ENCODE measurements at places on chromosomes 16 and 17.

DNA sequence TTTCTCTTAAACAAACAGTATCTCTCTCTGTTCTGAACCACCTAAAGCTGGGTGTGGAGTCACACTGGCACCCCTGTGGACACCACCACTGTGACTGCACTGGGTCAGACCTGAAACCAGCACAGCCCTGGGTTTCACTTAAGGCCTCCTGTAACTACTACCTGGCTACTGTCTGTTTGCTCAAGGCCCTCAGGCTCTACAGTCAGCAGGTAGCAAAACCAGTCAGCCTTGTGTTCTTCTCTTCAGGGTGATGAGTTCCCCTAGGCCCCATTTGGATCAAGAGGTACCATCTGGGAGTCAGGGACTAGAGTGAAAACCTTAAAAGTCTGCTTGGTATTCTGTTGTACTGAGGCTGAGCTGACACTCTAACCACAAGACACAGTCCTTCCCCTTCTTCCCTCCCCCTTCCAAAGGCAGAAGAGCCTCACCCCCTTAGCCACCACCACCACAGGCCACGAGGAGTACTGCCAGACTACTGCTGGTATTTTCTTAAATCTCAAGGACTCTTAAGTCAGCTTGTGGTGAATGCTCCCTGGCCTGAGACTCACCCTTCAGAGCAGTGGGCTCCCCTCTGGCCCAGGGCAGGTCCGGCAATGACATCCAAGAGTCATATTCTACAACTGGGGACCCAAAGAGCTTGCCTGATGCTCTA, 153.2 kb upstream of the MON1B start:
- no peak for DNase-seq

DNA sequence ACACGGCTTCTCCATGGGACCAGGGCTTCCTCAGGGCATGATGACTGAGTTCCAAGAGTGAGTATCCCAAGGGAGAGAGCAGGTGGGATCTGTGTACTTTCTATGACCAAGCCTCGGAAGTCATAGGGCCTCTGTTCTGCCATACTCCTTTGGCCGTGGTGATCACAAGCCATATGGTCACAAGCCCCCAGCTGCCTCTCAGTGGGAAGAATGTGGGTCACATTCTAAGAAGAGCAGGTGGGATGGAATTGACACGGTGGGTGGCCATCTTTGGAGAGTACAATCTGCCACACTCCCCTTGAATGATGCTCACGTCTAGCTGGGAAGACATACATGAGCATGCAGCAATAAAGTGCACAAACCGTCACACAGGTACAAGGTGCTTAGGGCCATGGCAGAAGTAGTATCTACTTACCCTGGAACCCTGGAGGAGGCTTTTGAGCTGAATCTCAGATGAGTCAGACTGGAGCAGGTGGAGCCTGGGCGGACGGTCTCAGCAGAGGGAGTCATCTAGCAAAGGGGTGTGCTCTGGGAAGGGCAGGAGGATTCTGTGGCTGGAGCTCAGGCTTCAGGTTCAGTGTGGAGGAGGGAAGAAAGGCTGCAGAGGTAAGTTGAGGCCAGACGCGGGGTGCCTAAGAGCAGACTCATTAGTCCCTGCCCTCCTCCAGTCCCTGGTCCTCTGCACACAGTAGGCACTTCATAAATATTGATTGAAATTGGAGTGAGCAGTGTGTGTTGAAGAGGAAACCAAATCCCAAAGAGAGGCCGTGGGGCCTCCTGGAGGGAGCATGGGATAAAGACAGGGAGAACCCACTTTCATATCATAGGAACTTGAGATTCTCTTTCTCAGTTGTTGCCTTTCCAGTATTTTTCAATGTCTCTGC, 26.6 kb downstream of the GOSR2 start:
- no peak for DNase-seq

- DNase-seq: no peak
Observed at GRCh38 chr17:80766290-80766855, 221.7 kb downstream of the RPTOR start.

- no peak for DNase-seq
Observed at GRCh38 chr16:58417600-58417999, 25.3 kb downstream of the GINS3 start.

- DNase-seq: no peak
Observed at GRCh38 chr17:65978871-65979270, 213.1 kb downstream of the CEP112 start.

DNA sequence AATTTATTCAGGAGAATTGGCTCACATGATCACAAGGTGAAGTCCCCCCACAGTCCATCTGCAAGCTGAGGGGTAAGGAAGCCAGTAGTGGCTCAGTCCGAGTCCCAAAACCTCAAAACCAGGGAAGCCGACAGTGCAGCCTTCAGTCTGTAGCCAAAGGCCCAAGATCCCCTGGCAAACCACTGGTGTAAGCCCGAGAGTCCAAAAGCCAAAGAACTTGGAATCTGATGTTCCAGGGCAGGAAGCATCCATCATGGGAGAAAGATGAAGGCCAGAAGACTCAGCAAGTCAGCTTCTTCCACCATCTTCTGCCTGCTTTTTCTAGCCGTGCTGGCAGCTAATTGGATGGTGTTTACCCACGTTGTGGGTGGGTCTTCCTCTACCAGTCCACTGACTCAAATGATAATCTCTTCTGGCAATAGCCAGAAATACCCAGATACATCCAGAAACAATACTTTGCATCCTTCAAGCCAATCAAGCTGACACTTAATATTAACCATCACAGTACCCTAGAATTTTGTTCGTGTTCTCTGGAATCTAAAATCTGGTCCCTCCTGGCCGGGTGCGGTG, 40.4 kb downstream of the TMEM114 start:
- DNase-seq: no peak

- DNase-seq: no peak
Observed at GRCh38 chr17:47888293-47888692, 7.7 kb upstream of the SP2 start.

GRCh38 chr16:35398180-35398579, 1938.8 kb downstream of the TP53TG3F start:
- DNase-seq: no peak

DNA sequence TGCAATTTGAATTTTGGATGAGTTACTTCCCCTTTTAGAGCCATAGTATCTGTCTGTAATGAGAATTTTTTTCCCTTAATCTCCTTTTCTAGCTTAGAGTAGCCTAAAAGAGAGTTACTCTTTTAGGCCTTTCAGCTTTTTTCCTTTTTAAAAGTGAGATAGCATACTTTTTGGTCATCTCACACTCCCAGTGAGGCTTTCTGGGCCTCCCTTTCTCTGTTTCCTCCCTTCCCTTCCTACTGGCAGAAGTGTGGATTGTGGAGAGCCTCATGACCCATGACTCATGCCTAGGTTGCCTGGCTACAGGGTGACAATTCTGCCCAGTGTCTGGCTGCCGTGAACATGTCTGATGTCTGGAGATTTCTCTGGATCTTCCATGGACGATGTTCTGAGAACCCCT, 15.2 kb downstream of the KRT23 start:
- no peak for DNase-seq

DNA sequence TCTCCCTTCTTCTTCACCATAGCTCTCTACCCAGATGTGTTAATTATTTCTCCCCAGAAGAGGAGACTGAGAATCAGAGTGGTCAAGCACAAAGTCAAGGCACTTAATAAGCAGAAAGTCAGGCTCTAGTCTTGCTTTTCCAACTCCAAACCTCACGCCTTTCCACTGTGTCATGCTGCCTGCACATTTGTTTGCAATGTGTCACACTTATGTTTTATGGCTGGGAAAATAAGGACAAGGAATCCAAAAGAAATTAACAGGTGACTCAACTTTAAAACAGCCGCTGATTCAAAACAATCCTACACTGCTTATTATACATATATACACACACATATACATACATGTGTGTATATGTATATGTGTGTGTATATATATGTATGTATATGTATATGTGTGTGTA, 255.7 kb upstream of the DYNLRB2 start:
- DNase-seq: no peak

DNA sequence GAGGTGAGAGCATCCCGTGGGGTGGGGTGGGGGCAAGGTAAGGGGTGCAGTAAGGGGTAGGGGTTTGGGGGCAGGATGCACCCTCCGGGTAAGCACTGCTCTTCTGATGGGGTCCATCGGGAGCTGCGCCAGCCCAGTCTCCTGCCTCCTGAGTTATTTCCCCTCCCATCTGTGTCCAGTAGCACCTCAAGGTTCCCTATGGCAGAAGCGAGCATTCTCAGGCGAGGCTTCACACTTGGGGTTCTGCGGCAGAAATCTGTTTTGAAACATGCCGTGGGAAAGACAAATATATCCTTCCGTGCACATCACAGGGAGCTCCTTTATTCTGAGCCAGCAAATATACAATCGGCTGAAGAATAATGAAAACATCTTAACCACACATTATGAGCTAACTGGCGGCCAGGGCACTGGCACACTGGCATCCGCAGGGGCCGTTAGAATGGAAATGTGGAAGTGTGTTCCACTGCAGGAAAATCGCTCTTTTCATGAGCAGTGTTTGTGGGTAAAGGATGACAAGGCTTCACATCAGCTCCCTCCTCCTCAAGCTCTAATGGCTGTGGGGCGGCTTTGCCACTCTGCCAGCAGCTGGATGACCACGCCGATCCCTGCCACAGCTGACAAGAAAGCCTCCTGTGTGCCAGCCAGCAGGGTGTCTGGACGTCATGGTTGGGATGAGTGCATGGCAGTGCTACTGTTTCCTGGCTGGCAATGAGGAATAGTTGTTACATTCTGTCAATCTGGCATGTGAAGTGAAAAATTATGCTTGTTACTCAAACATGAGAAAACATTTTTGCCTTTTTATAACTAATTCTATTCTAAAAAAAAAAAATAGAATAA, 20.0 kb downstream of the MTHFSD start:
- DNase-seq: no peak

DNA sequence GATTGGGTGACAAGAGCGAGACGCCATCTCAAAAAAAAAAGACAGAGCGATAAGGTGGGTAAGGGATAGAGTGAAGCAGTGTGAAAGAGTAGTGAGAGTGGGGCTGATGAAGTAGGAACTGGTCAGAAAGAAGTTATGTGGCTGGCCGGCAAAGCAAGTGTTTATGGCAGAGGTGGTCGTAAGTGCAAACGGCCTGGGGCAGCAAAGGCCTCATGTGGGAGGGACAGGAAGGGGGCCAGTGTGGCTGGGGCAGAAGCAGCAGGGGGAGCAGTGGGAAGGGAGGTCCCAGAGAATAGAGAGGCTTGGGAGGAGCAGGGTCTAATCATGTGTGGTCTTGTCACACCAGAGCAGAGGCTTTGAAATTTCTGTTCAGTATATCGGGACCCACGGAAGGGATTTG, 186.2 kb downstream of the HS3ST3B1 start:
- no peak for DNase-seq

- DNase-seq: no peak
Observed at GRCh38 chr17:72404872-72405271, 284.1 kb downstream of the SOX9 start.

GRCh38 chr16:1769402-1770300, 1.7 kb downstream of the NME3 start:
- DNase-seq: no peak

- no peak for DNase-seq
Observed at GRCh38 chr17:57892820-57893595, 43.2 kb upstream of the MRPS23 start.

DNA sequence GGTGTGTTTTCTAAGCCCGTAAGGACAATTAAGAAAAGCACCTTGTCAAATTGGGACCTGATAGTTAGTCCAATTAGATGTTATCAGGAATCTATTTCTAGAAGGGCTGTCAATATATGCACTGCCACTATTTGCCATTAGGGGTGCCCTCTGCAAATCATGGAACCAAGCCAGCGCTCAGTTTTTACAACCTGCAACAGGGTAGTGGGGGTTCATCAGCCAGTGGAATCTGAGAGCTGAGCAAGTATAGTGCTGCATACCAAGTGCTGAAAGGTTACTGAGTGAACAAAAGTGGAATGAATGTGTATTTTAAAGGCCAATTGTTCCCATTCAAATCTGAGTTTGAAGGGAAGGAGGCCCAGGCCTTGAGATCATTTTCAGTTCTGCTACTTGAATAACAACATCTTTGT, 10.4 kb downstream of the PRR11 start:
- no peak for DNase-seq

DNA sequence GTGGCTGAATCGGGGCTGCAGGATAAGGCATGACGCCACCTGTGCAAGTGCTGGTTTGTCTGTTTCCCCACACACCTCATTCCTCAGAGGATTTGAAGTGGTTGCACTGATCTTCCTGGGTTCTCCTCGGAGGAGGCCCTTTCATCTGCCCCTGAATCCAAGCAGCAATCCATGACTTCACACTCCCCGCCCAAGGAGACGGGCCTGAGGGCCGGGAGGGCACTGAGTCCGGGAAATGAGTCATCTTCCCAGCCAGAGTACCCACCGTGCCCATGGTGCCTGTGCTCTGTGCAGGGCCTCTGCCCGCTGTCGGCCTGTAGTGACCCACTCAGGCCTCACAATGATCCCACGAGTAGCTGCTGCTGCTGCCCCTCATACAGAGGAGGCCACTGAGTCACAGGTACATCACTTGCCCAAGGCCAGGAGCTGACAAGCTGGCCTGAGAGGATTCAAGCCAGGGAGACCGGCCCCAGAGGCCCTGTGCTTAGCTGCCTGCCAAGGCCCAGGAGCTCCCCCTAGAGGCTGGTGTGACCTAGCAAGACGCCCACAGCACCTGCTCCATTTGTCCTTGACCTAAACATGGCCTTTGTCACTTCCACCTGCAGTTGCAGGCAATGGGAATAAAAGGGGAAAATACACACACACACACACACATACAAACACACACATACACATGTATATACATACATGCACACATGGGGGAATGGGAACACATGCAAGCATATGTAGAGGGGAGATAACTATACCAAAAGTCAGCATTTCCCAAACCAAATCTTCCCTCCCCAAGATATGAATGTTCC, 240.0 kb downstream of the C16orf95 start:
- DNase-seq: no peak

- no peak for DNase-seq
Observed at GRCh38 chr17:34714475-34715410, 135.4 kb downstream of the TMEM132E start.

DNA sequence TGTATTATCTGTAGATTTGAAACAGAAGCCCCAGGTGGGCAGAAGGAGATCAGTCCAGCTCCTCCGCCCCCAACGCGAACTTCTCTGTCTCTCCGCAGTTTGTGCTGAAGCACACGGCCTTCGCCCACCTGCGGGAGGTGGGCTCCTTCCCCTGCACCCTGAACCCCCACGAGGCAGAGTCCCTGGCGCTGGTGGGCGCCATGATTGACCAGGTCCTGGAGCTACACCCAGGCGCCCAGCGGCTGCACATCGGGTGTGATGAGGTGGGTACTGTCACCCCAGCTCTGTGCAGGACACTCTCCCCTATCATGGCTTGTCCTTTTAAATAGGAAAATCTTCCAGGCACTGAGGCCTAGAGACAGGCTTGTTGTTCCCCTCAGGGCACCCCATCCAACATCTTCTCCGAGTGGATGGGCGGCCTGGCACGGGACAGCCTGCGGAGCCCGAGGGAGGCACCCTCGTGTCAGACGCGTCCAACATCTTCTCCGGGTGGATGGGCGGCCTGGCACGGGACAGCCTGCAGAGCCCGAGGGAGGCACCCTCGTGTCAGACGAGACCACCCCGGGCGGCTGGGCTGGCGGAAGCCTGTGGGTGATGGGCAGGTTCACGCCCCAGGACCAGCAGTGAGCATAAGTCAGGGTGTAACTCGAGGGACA, 15.3 kb upstream of the OGFOD3 start:
- DNase-seq: no peak

- DNase-seq: no peak
Observed at GRCh38 chr17:1421470-1421869, 21.4 kb upstream of the YWHAE start.

- no peak for DNase-seq
Observed at GRCh38 chr16:71722801-71723536, 1.5 kb downstream of the PHLPP2 start.

GRCh38 chr17:56314026-56314425, 160.8 kb downstream of the ANKFN1 start:
- DNase-seq: no peak

Data from NCI-H2081 treated with DMSO at 0.1 percent for 48 hours (cell line).